ENCODE measurements at places on chromosomes 4 and X.
A peak's percentile ranks its signal among the peaks of the same experiment; 100 is the strongest.

GRCh38 chr4:141241986-141242385 is 21.3 kb downstream of the ZNF330 start:
- DNase-seq, result no peak

DNA sequence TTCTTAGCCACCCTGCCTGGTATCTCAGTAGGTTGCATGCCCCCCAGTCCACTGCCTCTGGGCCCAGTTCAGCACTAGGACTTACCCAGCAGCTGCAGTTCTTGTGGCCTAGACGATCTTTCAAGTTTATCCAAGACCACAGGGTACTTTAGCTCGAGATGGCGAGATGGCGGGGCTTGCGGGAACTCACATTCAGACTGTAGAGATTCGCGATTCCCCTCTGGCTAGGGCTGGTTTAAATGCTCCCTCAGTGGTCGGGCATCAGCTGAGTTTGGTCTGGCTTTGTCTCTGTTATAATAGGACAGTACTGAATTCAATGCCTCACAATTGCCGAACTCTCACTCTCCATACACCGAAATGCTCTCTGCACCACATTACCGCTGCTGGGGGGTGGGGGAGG is 18.4 kb upstream of the RFC1 start:
- DNase-seq, result no peak

GRCh38 chrX:150152036-150152435 is 211.1 kb upstream of the MAMLD1 start:
- DNase-seq, result peak; percentile 79

DNA sequence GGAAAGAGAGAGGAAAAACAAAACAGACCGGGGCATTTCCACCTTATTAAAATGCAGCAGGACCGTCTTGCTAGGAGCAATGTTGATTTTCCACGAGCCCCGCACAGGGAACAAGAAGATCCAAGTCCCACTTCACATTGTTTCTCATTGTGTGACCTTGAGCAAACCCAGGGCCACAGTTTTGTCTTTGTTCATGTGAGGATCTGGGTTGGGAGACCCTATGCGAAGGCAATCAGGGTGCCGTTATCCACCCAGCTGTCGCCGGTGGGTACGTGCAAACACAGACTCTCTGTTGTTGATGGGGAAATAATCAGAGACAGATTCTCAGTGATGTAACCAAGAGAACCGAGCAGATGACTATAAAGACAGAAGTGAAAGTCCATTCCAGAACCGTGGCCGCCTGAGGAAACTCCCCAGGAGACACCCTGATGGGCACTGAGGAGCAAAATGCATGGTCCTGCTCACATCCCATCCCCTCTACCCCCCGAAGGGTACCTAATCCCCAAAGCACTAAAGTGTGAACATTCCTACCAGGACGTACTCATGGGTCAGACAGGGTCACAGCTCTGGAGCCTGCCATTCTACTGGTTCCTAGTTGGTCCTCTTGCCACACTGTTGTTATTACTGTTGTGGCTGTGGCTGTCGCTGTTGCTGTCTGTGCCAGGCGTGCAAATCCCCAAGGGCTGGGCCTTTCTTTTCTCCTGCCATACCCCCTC is 102.7 kb upstream of the RBPJ start:
- DNase-seq, result no peak

DNA sequence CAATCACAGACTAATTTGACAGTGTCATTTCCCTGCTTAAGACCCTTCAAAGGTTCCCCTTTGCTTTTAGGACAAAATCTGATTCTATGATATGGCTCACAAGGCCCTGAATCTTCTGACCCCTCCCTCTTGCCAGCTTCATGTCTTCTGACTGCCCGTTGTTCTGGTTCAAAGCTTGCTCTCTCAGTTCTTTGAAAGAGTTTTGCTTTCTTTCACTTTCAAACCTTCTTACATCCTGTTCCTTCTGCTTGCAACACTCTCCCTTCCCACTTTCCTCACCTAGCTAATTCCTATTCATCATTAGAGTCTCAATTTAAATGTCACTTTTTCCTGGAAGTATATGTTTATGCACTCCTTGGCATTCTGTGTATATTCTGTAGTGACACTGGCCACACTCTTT is 299.2 kb downstream of the IDS start:
- no peak for DNase-seq

GRCh38 chr4:95619525-95620443 is 71.0 kb upstream of the UNC5C start:
- no peak for DNase-seq

- DNase-seq, result no peak
These were observed 39.1 kb upstream of the TMEM192 start for GRCh38 chr4:165151734-165152133.

DNA sequence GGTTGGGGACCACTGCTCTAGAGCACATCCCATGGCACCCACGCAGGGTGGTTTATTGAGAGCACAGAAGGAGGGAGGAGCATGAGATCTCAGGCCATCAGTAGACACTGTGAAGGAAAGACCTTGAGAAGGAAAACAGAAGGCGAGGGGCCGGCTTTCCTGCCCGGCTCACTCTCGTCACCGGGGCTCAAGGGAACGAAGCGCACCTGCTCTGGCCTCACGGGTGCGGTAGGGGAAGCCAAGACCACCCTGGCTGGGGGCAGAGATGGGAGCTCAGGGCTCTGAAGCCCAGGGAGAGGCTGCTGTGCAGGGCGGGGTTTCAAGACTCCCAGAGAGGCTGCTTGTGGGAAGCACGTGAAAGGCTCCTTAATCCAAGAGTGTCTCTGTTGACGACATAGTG is 105.9 kb downstream of the TNIP2 start:
- DNase-seq, result no peak

DNA sequence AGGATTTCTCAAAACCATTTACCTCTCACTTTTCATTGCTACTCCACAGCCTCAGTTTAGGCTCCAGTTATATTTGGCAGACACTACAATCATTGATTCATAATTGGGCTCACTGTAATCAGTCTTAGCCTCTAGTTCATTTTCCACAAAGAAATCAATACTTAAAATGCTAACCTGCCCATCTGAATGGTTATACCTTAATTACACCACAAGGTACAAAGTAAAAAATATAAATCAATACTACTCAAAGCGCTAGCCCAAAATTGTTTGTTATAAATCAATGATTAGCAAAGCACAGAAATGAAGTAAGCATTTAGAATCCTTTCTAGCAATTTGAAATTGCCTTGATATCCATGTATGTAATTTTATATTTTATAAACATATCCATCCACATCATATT is 222.6 kb upstream of the NDST3 start:
- no peak for DNase-seq

DNA sequence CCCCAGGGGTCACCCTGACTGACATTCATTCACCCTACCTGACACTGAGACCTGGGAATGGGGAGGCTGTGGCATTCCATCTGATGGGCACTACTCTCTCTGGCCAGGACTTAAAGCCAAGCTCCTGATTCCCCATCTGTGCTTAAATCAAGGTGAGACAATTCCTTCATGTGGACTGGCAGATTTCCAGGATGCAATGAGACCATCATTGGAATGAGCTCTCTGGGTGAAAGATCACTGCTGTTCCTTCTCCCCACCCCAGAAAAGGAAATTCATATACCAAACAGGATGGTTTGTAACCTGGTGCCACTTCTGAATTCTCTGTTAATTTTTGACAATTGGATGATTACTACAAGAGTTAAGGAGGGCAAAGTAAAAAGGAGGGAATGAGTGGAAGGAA is 354.8 kb downstream of the MID1IP1 start:
- no peak for DNase-seq

Measured in vagina (tissue), 2 donors.